ENCODE measurements at places on chromosomes 1 and 21.

- peak; percentile 66 for DNase-seq
Measured at GRCh38 chr21:32411350-32412161, 950 bp upstream of the EVA1C start.

DNA sequence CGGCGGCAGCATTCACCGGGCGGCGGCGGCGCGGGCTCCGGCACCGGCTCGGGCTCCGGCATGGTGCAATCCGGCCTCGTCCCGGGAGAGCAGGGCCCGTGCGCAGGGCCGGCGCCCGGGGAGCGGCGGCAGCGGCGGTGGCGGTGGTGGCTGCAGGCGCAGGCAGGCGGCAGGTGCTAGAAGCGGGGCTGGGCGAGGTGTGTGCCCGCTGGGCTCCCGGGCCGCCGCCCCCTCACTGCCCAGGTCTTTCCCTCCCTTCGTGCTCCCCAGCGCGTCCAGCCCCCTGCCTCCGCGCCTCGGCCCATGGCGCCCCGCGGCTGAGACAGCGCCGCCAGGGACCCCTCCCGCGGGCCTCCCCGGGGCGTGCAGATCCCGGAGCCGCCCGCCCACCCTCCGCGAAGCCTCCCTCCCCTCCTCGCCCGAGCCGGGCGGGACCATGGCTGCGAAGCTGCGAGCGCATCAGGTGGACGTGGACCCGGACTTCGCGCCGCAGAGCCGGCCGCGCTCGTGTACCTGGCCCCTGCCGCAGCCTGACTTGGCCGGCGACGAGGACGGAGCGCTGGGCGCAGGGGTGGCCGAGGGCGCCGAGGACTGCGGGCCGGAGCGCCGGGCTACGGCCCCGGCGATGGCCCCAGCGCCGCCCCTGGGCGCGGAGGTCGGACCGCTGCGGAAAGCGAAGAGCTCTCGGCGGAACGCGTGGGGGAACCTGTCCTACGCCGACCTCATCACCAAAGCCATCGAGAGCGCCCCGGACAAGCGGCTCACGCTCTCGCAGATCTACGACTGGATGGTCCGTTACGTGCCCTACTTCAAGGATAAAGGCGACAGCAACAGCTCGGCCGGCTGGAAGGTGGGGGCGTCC lies 492 bp downstream of the FOXO6 start:
- DNase-seq = no peak

DNA sequence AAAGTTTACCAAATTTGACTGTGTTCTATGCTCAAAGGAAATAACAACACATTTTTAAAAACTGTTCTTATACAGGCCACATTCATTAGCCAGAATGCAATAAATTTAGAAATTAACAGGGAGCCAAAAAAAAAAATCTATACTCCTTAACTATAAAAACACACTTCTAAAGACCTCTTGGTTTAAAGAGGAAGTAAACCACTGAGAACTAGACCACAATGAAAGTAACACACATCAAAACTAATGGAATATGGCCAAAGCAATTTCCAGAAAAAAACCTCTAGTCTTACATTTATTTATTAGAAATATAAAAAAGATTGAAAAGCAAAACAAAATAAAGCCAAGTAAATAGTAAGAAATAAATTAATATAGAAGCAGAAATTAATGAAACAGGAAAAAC lies 48.9 kb upstream of the GADD45A start:
- DNase-seq = no peak

GRCh38 chr1:69737527-69738185 lies 169.9 kb downstream of the LRRC7 start:
- peak; percentile 1 for DNase-seq

GRCh38 chr1:72324451-72324850 lies 42.1 kb upstream of the NEGR1 start:
- DNase-seq = no peak

GRCh38 chr1:15283526-15283925 lies 36.5 kb downstream of the FHAD1 start:
- DNase-seq = no peak

GRCh38 chr1:58436615-58437297 lies 109.8 kb downstream of the OMA1 start:
- DNase-seq = no peak

DNA sequence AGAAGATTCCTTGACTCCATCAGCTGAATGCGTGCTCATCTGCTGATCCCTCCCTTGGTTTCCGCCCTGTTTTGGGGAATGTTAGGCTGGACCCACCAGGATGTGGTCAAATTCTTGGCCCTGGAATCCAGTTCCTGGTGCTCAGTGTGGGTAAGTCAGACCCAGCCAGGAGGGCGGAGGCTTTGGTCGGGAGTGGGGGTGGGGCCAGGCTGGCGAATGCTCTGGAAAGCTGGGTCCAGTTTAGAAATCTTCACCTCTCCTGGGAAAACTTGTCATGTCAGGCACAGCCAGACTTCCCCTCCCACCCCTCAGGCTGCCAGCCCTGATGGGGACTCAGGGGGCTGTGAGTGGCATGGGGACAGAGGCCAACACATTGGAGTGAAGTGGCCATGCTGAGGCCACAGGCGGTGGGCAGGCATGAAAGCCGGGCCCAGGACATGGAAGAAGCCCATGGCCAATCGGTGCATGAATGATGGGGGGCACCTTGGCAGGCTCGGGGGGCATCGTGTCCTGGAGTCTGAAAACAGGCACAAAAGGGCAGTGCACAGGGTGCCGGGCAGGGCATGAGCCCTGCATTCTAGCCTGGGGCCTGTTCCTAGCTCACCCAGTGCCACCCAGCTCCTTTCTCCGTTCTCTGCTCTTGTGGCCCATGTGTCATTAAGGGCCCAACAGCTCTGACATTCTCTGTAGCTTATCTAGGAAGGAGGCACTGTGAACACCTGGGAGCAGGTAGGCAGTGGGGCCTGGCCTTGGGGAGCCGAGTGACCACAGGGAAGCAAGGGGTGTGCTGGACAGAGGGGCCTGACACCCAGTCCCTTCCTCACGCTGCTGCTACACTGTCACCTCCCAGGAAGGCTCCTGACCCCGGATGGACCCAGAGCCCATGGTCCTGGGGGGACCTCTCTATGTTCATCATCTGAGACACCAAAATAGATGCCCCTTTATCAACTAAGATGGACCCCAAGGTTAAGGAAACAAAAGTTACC lies 14.6 kb upstream of the PADI1 start:
- no peak for DNase-seq

DNA sequence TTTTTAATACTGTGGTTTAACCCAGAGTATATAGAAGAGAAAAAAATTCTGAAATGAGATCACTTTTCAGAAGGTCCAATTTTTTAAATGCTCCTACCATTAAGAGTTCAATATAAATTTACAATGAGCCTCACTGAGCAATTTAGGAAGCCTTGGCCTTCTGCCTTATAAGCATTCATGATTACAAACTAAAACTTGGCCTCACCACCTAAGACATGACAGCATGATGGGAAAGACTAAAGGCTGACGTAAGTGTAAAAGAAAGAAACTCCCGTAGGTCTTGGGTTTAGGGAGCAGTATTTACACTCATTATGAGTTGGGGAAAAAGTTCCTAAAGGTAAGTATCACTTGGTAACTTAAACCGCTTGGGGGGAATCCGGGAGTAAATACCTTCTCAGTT lies 70.7 kb upstream of the ESRRG start:
- no peak for DNase-seq

DNA sequence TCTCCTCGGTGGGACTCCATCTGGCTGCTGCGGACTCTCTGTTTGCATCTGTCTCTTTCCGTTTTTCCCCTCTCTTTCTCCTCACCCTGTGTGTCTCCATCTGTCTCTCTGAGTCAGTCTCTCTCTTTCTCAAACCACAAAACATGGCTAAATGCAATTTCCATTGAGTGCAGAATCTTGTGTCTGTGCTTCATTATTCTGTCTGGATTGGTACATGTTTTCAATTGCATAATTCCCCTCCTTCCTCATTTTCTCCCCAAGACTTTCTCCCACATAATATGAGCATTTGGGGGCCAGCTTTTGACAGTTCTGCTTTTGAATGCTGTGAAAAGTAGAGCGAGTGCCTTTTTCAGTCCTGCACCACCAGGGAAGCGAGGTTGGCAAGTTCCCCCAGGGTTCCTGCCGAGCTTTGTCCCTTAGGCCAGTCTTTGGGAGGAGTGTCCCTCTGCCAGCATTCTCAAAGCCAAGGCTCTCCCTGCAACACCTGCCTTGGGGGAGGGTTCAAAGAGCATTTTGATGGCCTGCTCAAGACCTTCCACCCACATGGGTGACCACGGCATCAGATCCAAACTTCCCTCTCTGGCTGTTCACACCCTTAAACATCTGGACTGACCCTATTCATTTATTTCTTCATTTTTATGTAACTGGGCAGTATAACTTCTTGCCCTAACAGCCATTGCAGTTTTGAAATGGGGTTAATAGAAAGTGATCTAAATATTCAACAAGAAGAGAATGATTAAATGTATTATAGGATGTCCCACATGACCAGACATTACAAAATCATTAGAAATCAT lies 32.8 kb upstream of the SCMH1 start:
- DNase-seq = no peak

DNA sequence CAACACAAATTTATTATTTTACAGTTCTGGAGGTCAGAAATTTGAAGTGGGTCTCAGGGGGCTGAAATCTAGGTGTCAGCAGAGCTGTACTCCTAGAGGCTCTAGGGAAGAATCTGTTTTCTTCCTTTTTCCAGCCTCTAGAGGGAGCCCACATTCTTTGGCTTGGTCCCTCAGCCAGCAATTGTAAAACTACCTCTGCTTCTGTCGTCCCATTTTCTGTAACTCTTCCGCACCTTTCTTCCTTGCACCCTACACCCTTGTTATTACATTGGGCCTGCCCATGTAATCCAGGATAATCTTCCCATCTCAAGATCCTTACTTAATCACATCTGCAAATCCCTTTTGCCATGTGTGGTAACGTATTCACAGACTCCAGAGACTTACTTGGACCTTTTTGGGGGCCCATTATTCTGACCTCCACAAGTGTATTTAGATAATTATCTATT lies 24.8 kb upstream of the THEM4 start:
- DNase-seq = peak; percentile 80

DNA sequence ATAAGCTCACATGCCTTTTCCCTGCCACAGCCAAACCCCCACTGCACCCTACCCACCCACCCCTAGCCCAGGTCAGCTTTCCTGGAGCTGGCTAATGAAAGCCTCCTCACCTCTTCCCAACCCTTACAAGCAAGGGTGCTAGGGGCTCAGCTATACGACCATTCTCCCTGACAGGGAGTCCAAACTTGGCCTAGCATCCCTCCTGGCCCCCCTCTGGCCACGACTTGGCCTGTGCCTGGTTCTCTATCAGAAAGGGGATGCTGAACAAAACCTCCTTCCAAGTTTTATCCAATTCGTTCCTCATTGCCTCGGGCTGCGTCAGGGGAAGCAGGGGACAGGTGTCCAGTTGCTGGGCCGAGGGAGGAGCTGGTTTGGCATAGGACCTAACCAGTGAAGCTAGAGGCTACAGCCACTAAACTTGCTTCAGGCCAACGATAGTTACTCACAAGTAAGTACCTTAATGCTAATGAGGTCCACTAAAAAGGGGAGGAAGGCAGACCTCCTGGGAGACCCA lies 8.6 kb downstream of the TMEM81 start:
- no peak for DNase-seq

- DNase-seq = no peak
Measured at GRCh38 chr1:113429461-113430153, 39.3 kb downstream of the MAGI3 start.

GRCh38 chr1:26544126-26544525 lies 14.6 kb downstream of the RPS6KA1 start:
- no peak for DNase-seq

DNA sequence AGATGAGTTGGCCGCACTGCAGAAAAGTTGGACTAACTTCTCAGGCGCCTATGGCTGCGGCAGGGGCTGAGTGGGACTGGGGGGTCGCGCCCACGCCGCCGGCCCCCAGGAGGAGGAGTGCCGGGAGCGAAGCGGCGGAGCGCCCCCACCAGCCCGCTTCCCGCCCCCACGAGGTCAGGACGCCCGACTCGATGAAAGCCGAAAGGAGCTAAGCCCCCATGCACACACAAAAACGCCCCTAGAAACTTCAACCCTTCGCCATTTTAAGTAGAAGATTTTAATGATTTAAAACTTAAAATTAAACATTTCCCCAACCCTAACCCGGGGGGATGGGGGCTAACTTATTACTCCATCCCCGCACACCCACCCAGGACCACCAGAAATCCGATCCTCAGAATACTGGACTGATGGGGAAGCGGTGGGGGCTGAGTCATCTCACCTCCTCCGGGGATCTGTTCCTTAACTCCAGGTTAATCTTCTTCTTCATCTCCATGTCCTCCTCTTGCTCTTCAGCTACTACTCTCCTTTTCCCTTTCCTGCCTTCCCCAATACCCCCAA lies 539 bp downstream of the ANP32E start:
- peak; percentile 39 for DNase-seq

- peak; percentile 82 for DNase-seq
Measured at GRCh38 chr1:64864018-64864940, 102.1 kb downstream of the JAK1 start.

- DNase-seq = no peak
Measured at GRCh38 chr1:226565476-226565875, 16.9 kb downstream of the STUM start.

DNA sequence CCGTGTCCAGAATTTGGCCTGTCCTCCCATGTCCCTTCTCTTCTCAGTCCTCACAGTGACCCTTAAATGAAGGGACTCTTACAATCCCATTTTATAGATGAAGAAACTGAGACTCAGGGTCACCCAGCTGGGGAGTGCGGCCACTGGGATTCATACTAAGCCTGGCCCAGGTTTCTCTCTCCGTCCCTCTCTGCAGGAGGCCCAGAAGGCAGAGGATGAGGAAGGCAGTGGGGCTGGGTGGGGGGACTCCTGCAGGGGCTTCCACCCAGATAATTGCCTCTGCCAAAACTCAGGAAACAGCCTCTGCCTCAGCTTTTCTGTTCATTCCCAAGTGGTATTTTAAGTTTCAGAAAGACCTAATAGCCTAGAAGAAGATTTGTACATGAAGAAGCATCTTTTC lies 299.8 kb downstream of the MATN1 start:
- no peak for DNase-seq

GRCh38 chr1:53455364-53455991 lies 3.7 kb upstream of the DMRTB1 start:
- DNase-seq = no peak

DNA sequence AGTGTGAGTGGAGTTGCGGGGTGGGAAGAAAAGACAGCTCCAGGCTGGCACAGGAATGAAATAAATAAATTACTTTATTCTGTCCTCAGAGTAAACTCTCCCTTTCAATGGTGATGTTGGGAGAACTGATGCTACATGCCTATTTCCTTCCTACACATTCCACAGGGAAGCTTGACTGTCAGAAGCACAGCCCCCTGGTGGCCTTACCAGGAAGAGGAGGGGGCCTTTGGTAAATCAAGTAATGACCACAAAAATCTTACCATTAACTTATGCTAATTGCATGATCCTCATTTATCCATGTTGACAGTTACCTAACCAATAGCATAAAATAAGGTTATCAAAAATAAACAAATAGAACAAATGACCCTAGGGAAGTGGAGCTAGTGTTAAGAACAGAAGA lies 605.0 kb upstream of the PKN2 start:
- DNase-seq = no peak

- no peak for DNase-seq
Measured at GRCh38 chr1:221695301-221695700, 46.6 kb downstream of the DUSP10 start.

All from CD4-positive, alpha-beta T cell treated with Interferon alpha-2 for 1 hour (primary cell).